Activated CD4-positive, alpha-beta T cell treated with anti-CD3 and anti-CD28 coated beads, Interleukin-2, amount 50 U/mL, for 4 hours (primary cell): ENCODE measurements at places on chromosomes 2 and 18.
A peak's percentile ranks its signal among the peaks of the same experiment; 100 is the strongest.

GRCh38 chr18:58363767-58364540 lies 264.9 kb downstream of the ALPK2 start:
- DNase-seq: no peak

- DNase-seq: no peak
These were observed 26.2 kb upstream of the MBOAT2 start for GRCh38 chr2:9029721-9030120.

DNA sequence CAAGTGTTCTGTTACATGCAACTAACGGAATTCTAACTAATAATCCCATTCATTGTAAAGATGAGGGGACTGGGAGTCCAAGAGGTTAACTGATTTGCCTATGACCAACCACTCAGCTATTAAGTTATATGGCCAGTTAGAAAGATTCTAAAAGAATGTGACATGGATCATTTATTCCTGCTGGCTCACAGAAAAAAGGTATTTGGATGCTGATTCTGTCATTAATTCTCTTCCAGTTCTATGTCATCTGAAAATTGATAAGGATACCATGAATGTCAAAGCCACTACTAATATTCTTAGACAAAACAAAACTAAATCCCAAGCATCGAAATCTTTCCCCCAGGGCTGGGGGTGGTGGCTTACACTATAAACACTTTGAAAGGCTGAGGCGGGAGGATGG lies 41.2 kb upstream of the GORASP2 start:
- no peak for DNase-seq

DNA sequence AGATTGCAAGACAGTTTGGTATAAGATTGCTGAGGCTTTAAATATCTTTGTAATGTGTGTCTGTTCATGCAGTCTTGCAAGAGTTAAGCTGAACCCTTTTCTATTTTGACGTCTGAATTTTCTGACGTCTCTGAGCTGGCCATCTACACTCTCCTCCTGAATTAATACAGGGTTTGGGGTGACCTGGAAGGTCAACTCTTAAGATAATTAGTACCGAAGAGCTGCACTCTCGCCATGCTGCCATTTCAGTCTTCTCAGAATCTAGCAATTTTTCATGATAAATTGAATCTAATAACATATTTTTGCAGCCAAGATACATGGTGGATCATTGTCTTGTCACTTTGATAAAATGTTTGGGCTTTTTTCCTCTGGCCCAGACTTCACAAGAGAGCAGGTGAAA lies 1245.2 kb upstream of the CELF4 start:
- no peak for DNase-seq

GRCh38 chr2:72840066-72840465 lies 14.2 kb upstream of the EXOC6B start:
- no peak for DNase-seq

DNA sequence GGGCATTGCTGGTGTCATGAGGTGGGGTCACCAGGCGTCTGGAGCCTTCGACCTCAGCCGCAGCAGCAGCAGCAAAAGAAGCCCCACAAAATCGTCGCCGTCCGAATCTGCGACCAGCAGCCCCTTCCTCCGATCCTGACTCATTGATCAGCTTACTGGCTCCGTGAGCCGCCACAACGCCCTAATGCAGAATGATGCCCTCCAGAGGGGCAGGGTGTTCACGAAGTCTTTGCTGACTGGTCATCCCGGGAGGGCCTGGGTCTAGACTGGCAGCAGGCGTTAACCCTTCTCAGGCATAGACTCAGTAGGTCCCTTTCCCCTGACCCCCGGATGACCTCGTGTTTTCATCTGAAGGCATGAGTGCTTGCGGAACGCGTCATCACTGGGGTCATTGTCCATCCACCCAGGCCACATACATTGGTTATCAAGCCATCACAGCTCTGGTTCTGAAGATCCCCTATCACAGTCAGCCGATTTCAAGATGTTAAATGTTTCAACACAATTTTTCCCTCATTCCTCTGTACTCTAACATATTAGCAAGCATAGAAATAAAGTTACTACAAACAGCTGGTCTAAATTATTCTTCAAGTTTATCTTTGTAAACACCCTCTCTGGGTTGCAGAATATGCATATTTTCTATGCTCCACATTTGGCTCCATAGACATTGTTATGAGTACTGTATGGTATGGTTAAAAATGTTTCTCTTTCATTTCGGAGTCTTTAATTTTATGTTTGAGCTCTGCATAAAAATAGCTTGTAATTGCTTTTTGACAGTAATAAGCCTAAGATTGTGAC lies 83.3 kb upstream of the SALL3 start:
- DNase-seq: no peak

GRCh38 chr2:140695155-140695554 lies 1435.7 kb downstream of the LRP1B start:
- no peak for DNase-seq

DNA sequence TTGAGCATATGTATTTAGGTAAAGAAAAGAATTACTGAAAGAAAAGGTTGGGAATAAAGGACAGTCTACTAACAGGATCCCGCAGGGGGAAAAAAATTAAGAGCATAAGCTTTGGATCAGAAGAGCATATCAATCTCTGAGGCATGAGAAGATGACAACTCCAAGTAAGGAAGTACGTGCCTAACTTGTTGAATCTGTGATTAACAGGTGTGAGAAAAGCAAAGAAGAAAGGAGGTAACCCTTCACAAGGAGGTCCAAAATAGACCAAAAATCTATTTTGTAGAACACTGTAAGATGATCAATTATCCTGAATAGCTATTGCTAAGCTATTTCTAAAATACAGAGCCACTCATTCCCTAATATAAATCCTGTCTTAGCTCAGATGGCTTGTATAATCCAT lies 32.8 kb downstream of the TRIP12 start:
- no peak for DNase-seq

DNA sequence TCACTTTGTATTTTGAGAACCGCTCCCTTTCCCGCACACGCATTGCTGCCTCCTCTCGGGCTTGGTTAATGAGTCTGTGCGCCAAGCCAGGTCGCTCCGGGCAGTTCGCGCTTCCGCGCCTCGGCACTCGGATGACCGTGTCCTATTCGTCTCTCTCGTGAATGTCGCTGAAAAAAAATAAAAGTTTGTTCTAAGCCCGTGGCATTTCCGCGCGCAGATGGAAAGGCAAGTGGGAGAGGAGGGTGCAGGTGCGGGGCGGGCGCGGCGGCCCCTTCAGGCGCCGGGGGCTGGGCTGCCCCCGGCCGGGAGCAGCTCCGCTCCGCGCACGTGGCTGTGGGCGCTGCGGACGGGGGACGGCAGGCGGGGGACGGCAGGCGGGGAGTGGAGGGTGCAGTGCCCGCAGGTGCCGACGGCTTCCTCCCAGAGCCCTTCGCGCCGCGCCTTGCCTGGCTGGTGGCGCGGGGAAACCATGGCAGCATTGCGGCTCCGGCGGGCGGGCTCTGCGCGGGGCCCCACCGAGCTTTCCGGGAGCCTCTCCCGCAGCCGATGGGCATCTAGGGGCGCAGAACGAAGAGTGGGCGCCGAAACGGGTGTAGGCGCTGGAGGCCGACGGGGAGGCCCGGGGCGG lies 159.6 kb upstream of the SIX2 start:
- no peak for DNase-seq

DNA sequence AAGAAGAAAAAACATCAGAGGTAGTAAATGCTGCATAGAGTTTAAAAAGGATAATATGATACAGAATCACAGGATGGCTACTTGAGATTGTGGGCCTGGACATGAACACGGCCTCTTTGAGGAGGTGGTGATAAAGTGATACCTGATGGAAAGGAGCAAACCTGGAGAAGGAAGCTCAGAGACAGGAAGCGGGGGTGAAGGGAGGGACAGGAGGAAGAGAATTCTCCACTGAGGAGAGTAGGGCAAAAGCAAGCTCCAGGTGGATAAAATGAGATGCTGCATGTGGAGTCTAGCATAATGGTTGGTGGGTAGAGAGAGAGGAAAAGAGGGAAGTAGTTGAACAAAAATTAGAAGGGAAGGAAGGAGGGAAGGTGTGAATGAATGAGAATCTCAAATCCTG lies 77.0 kb upstream of the GALNT3 start:
- no peak for DNase-seq

DNA sequence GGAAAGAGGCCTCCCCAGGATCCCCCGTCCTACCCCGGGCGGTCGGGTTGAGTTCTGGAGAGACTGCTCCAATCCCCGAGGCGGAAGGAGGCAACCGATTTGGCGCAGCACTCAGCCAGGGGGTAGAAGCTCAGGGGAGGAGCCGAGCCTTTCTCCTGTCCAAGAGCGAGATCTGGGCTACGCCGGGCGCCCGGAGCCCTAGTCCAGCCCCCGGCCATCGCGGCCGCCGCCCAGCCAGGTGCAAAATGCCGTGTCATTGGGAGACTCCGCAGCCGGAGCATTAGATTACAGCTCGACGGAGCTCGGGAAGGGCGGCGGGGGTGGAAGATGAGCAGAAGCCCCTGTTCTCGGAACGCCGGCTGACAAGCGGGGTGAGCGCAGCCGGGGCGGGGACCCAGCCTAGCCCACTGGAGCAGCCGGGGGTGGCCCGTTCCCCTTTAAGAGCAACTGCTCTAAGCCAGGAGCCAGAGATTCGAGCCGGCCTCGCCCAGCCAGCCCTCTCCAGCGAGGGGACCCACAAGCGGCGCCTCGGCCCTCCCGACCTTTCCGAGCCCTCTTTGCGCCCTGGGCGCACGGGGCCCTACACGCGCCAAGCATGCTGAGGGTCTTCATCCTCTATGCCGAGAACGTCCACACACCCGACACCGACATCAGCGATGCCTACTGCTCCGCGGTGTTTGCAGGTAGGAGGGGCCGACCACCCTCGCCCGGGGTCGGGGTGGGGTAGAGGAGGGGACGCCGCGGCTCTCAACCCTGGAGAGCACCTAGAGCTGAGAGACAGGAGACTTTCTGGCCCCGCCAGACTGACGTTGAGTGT lies at the start of gene DYSF:
Gene DYSF, plus strand, starts transcription at position 158 of the 817 bp plus-strand sequence.
- no peak for DNase-seq

GRCh38 chr18:41700416-41700815 lies 254.6 kb upstream of the PIK3C3 start:
- DNase-seq: no peak

- DNase-seq: no peak
These were observed 38.9 kb upstream of the SCG2 start for GRCh38 chr2:223641082-223641481.

DNA sequence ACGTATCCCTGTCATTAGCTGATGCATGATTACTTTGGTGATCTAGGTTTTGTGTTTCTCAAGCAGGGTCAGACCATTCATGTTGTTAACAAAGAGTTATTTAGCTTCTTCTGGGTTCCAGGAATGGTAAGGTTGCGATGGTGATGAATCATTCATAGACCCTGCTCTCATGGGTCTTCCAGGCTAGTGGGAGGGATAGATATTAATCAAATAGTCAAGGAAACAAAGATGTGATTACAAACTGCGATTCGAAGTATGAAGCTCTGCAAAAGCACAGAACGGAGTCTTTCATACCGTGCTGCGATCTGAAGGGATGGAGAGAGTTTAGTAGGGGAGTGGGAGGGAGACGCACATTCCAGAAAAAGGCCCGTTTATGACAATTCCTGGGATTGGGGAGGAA lies 42.1 kb downstream of the CAVIN2 start:
- DNase-seq: no peak

GRCh38 chr2:3962719-3963118 lies 259.3 kb downstream of the DCDC2C start:
- DNase-seq: no peak

- DNase-seq: peak; percentile 59
These were observed 89.2 kb downstream of the ZNF516 start for GRCh38 chr18:76405681-76406356.

GRCh38 chr2:72394541-72395070 lies 246.9 kb upstream of the CYP26B1 start:
- DNase-seq: no peak

- no peak for DNase-seq
These were observed 40.0 kb downstream of the BCL2L11 start for GRCh38 chr2:111160758-111161157.

GRCh38 chr2:6254441-6254840 lies 562.3 kb downstream of the SOX11 start:
- DNase-seq: no peak

DNA sequence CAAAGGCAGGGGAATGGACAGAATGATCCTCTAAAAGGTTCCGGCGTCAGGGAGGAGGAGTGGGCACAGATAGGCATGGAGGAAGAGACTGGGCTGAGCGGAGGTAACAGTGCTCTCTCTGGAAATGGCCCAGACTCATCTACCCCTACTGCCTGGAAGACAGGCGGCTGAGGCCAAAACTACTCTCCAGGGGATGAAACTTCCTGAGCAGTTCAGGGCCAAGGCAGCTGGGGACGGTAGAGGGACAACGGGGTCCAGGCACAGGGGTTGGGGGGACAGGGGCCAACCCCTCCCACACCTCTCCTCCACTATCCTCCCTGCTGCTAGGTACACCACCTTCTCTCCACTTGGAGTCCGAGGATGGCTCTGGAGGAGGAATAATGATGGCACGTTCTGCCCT lies 94.3 kb downstream of the TNS1 start:
- DNase-seq: no peak

- no peak for DNase-seq
These were observed 643.1 kb downstream of the CNTNAP5 start for GRCh38 chr2:124668161-124668560.

- DNase-seq: no peak
These were observed 88.3 kb downstream of the SOWAHC start for GRCh38 chr2:109702250-109702985.

DNA sequence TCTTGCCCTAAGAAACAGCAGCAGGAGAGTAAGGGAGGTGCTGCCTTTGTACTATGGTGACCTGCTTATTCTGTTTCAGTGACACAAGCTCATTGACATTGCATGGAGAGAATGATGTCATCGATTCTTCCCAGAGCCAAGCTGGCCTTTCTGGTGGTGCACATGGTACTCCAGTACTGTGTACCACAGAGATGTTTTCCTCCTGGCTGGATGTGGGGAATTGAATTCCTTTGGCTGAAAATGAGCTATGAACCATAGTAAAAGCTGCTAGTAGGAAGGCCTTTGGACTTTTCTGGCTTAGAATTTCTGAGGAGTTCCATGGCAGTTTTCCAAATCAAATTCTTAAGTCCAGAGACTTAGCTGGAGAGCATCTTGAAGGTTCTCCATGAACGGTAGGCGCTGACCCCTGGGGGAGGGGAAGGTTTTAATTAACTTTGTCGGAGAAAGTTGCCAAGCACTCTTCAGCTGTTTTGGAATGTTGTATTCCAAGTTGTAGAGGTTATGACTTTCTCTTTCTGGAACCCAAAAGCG lies 17.1 kb upstream of the B3GNT2 start:
- no peak for DNase-seq
